ENCODE measurements at places on chromosomes 2 and 18. TPM values are rescaled to one million over a fixed set of nuclear protein-coding genes. Genes with fewer than 3 reads are reported as not detected.

ASPRV1 gene
- total RNA-seq, result 0.64 TPM

NCKAP5 gene
- 0.26 TPM for total RNA-seq

GRCh38 chr2:64213532-64214275 is 69.5 kb upstream of the PELI1 start:
- peaks cover 8% of the 10 kb centered on the region for H3K4me1 ChIP-seq
- H3K4me3 ChIP-seq, result no peak overlapping the region
- H3K36me3 ChIP-seq, result peaks cover 4% of the 10 kb centered on the region

AGAP1 gene
- 25.8 TPM for total RNA-seq

- no peaks in the 10 kb centered on the region for H3K36me3 ChIP-seq
- H3K4me3 ChIP-seq, result no peak overlapping the region
- no peaks in the 10 kb centered on the region for H3K27me3 ChIP-seq
- no peak for DNase-seq
- H3K4me1 ChIP-seq, result peaks cover 4% of the 10 kb centered on the region
- H3K27ac ChIP-seq, result no peak overlapping the region
Observed at GRCh38 chr2:121104721-121105141, 180.3 kb downstream of the TFCP2L1 start.
